ENCODE measurements at places on chromosomes 12 and 14.
A peak's percentile ranks its signal among the peaks of the same experiment; 100 is the strongest.

GRCh38 chr12:89768586-89769482 lies 60.2 kb upstream of the ATP2B1 start:
- peak; percentile 76 for DNase-seq

DNA sequence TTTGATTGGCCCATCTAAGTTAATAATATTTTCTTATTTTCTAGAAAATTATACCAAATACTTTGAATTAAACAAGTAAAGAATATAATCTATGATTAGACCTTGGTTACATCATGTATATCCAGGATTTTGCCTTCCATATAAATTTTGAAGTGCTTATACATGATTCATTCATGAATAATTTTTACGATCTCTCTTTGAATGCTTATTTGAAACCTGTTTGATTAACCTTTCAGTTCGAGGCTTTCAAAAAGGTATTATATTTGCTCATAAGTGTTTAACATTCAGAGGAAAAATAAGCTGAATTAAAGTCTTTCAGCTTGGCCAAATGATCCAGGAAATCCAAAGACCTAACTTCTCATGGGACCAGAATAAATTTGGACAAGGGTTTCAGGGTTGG lies 495.2 kb upstream of the GARIN6 start:
- no peak for DNase-seq

- DNase-seq, result no peak
Observed at GRCh38 chr12:115623764-115624334, 653.6 kb downstream of the MED13L start.

DNA sequence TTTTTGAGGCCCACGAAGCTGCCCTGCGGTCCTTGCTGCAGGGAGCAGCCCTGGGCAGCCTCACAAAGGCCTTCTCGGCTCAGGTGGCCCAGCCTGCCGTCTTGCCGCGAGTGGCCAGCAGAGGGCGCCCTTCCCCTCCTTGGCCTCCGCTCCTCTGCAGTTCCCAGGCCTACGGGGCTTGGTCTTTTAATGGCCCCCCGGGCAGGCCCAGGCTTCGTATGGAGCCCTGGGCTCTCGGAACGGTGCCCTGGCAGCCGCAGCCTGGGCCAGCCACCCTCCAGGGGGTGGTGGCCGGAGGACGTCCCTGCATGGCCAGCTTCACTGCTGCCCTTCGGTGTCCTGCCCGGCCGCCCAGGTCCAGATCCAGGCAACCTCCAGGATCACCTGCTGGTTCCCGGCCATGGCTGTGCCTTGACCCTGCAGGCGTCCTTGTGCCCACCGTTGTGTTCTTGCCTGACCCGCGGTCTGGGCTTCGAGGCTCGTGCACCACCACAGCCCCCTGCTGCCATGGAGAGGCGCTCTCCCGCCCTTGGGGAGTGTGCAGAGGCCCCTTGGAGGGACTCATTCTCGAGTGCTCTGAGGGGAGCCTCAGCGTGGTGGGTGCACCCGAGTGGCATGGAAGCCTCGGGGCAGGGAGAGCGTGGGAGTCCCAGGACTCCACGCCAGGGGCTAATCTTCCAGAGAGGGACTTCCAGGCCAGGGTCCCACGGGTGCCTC lies 9.4 kb downstream of the ASPG start:
- DNase-seq, result peak; percentile 64

GRCh38 chr14:75222208-75222701 lies 45.8 kb upstream of the TMED10 start:
- DNase-seq, result peak; percentile 74

- no peak for DNase-seq
Observed at GRCh38 chr14:75690010-75690409, 29.0 kb downstream of the TTLL5 start.

DNA sequence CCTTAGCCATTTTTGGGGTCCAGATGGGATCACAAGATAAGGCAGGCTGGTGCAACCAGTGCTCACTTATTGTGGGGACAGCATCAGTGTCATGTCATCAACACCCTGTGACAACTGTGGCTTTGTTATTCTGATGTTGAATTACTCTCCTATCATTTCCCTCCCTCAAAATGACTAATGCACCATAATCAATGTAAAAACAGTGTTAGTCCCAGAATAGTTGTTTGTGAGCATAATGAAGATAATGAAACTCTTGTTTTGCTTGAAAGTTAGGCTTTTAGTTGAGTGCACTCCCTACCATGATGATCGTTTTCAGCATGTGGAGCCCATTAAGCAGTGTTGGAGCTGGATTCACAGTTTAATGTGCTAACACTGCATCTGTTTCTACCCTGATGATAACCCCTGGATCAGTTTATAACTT lies 151.4 kb downstream of the TMTC2 start:
- DNase-seq, result no peak

DNA sequence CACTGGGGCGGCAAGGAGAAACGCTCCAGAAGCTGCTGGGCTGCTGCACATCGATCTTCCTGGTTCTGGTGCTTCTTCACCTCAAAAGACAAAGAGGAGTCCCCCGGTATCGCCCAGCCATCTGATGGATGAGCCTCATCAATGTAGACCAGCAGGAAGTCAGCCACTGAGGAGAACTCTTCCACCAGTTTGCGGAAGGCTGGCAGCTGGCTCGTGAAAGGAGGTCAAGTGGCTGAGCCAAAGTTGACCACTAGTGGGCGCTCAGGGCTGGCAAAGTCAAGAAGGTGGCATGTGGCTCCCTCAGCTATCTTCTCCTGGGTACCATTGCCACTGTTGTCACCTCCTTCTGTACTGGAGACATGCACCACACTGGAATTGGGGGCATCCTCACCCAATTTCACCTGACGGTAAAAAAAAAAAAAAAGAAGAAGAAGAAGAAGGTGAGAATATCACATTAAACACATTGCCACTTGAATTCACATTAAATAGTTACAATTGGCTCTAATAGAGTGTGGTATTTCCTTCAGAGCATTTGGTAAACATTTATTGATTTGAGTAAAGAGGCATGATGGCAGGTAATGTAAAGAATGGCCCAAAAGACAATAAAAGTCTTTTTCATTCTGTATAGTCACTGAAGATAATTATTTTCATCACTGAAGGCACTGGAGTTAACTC lies 8.3 kb downstream of the DIO2 start:
- DNase-seq, result no peak

GRCh38 chr12:49334681-49335080 lies 2.3 kb downstream of the C1QL4 start:
- no peak for DNase-seq

DNA sequence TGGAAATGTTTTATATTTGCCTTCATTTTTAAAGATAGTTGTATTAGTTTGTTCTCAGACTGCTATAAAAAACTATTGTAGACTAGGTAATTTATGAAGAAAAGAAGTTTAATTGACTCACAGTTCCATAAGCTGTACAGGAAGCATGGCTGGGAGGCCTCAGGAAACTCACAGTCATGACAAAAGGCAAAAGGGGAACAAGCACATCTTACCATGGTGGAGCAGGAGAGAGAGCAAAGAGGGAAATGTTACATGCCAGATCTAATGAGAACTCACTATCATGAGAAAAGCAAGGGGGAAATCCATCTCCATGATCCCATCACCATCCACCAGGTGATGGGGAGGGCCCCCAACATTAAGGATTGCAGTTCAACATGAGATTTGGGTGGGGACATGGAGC lies 35.5 kb upstream of the UNC79 start:
- peak; percentile 3 for DNase-seq

All from CD4-positive, alpha-beta T cell treated with Interleukin-1 beta for 1 hour (primary cell).